ENCODE measurements at places on chromosomes 6 and 20. TPM values are rescaled to one million over a fixed set of nuclear protein-coding genes. Genes with fewer than 3 reads are reported as not detected.

The STK38 gene
- 30.3 TPM for total RNA-seq

The TGM3 gene
- not detected for total RNA-seq

- no peak overlapping the region for H3K27ac ChIP-seq
- no peak for DNase-seq
- no peak overlapping the region for H3K4me3 ChIP-seq
- no peaks in the 10 kb centered on the region for H3K27me3 ChIP-seq
- no peaks in the 10 kb centered on the region for H3K4me1 ChIP-seq
- H3K36me3 ChIP-seq, result no peaks in the 10 kb centered on the region
Observed at GRCh38 chr6:142857233-142857761, 87.7 kb downstream of the HIVEP2 start.

DNA sequence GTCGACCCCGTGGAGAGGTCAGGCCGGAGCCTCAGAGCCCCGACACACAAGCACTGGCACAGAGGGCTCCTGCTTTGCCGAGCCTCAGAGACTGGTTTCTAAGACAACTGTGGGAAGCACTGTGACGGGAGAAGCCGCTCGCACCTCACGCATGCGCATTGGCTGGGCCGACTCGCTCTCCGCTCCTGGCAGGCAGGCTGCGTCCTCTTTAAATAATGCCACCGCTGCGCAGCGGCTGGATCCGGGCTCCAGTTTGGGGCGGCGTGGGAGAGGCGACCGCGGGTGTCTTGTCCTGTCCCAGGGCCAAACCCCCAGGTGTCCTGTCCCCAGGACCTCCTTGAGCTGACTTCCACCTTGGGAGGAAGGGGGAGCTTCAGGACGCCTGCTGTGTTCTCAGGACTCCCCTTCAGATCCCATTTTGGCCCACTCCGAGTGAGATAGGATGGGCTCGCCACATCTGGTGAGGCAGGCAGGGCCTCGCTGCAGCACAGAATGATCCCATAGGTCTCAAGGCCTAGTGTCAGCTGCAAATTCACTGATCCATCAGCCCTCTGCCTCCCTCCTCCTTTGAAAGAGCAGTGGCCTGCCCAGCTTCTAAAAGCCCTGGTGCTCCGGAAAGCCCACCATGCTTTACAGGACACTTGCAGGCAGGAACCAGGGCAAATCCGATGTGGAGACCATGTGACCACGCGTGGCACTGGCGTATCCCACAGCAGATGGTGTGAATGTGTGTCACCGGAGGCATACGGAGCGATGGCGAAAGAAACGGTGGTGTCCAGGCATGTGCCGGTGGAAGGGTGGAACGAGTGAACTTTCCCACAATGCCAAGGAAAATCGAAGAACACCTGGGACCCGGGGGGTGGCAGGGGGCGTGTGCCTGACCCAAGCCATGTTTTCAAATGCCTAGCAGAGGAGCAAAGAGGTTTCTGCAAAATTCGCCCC lies 169.3 kb upstream of the ZNF337 start:
- no peaks in the 10 kb centered on the region for H3K36me3 ChIP-seq
- H3K27ac ChIP-seq, result no peak overlapping the region
- DNase-seq, result peak; percentile 75
- H3K4me1 ChIP-seq, result peaks cover 6% of the 10 kb centered on the region
- peak overlapping the region; percentile 7 for H3K4me3 ChIP-seq
- peaks cover 16% of the 10 kb centered on the region for H3K27me3 ChIP-seq

- no peak for DNase-seq
- no peaks in the 10 kb centered on the region for H3K36me3 ChIP-seq
- no peaks in the 10 kb centered on the region for H3K27me3 ChIP-seq
- H3K4me3 ChIP-seq, result no peak overlapping the region
- peaks cover 28% of the 10 kb centered on the region for H3K4me1 ChIP-seq
- H3K27ac ChIP-seq, result no peak overlapping the region
Observed at GRCh38 chr20:38106461-38106860, 58.6 kb downstream of the TGM2 start.

GRCh38 chr6:114989279-114989964 lies 646.6 kb upstream of the HS3ST5 start:
- no peaks in the 10 kb centered on the region for H3K27me3 ChIP-seq
- no peak overlapping the region for H3K4me3 ChIP-seq
- no peak overlapping the region for H3K27ac ChIP-seq
- DNase-seq, result no peak
- no peaks in the 10 kb centered on the region for H3K36me3 ChIP-seq
- H3K4me1 ChIP-seq, result no peaks in the 10 kb centered on the region

DNA sequence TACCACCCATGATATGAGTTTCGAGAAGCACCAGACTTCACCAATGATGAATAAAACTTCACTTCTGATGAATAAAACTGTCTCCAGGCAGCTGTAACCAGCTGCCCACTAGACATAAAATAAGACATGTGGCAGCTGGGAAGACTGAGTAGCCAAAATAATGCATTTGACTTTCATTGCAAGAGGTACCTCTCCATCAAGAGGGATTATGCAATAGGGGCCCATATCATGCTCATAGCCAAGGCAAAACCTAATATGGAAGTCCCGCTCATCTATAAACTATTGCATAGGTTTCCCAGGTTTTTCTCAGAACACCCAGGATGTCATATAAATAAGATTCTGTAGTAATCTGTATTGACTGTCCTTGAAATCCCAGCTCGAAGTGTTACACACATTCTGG lies 155.5 kb downstream of the SIM1 start:
- H3K4me1 ChIP-seq, result peaks cover 19% of the 10 kb centered on the region
- no peaks in the 10 kb centered on the region for H3K36me3 ChIP-seq
- DNase-seq, result no peak
- H3K27ac ChIP-seq, result no peak overlapping the region

DNA sequence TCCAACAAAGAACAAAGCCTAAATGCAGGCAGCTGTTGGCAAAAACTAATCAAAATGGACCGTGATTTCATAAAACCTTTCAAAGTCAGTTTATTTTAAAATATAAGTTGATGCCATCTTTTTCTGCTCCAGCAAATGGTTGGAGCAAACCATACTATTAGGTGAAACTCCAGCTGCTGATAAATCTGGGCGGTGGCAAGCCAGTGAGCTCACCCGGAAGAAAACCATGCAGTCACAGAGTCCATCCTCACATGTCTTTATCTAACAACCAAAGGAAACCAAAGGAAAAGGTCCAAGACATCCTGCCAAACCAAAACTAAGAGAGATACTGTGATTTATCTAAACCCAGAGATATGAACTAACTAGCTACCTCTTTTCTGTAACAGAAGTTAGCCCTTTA lies 72.6 kb downstream of the HIVEP2 start:
- H3K4me3 ChIP-seq, result no peak overlapping the region
- no peak for DNase-seq
- H3K36me3 ChIP-seq, result no peaks in the 10 kb centered on the region
- H3K27me3 ChIP-seq, result no peaks in the 10 kb centered on the region
- peaks cover 36% of the 10 kb centered on the region for H3K4me1 ChIP-seq
- H3K27ac ChIP-seq, result peak overlapping the region; percentile 59
